ENCODE measurements at places on chromosomes 5 and 9.

GRCh38 chr9:81609782-81610739 lies 79.3 kb downstream of the TLE1 start:
- no peak for DNase-seq

- no peak for DNase-seq
Measured at GRCh38 chr9:34200092-34200491, 21.2 kb downstream of the UBAP1 start.

- DNase-seq = no peak
Measured at GRCh38 chr5:149172709-149173505, 31.6 kb downstream of the ABLIM3 start.

DNA sequence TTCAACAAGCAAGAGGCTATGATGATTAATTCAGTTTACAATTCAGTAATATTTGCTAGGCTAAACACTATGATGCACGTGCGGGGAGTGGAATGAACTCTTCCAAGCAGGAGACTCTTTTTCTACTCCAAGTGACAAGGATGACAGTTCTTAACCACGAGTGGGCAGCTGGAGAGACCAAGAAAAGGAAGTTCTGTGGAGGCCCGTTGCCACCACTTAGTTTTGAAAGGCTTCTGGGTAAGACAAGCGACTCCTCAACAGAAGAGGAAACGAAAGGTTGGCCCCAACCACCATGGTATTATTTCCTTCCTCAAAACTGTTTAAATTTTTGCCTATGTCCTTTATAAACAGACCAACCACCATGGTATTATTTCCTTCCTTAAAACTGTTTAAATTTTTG lies 2.8 kb downstream of the DCAF12 start:
- DNase-seq = no peak

DNA sequence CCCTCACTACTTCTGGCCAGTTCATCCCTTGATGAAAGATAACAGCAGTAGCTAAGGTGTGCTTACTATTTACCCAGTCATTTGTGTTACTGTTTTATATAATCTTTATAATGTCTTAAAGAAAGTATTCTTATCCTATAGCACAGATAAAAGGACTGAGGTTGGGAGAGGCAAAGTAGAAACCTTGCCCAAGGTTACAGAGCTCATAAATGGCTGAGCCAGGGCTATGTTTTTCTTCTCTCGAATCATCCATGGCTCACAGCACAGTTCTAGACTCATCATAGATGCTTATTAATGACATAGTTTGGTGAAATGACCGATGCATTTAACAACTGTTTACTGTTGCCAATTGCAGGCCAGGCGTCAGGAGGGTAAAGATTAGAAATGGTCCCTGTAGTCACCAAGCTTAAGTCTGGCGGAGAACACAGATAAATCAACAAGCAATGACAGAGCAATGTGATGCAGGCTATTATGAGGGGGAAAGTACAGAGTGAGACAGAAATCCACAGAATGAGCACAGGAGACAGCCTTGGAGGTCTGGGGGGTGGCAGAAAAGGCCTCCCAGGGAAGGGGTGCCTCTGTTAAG lies 65.6 kb upstream of the ZNF622 start:
- DNase-seq = no peak

DNA sequence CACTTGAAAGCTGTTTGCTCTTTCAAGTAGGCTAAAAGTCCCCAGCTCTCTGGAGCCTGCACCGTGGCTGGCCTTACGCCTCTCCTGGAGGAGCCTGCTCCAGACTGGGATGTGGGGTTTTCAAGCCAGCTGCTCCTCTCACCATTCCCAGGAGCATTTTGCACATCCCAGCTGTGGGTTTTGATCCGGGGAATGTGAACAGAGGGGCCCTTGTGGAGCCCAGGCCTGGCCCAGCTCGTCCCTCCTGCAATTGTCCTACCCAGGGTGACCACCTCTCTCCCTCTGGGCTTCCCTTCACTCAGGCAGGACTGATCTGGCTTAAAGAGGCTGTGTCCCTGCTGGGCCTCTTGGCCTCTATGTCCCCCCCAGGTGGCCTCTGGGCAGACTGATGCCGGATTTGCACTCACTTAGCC lies 32.5 kb upstream of the TIFAB start:
- DNase-seq = no peak

DNA sequence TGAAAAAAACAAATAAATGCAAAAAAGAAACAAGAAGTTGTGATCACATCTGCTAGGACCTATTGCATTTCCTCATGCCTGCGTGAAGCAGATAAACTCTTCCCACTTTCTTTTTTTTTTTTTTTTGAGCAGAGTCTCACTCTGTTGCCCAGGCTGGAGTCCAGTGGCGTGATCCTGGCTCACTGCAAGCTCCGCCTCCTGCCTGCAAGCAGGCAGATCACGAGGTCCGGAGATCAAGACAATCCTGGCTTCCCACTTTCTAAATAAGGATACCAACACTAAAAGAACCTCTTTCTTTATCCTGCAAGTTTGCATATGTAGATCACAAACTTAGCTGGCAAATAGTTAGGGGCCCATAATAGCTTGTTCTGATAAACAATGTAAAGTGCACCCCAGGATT lies 128.6 kb downstream of the ASTN2 start:
- no peak for DNase-seq

DNA sequence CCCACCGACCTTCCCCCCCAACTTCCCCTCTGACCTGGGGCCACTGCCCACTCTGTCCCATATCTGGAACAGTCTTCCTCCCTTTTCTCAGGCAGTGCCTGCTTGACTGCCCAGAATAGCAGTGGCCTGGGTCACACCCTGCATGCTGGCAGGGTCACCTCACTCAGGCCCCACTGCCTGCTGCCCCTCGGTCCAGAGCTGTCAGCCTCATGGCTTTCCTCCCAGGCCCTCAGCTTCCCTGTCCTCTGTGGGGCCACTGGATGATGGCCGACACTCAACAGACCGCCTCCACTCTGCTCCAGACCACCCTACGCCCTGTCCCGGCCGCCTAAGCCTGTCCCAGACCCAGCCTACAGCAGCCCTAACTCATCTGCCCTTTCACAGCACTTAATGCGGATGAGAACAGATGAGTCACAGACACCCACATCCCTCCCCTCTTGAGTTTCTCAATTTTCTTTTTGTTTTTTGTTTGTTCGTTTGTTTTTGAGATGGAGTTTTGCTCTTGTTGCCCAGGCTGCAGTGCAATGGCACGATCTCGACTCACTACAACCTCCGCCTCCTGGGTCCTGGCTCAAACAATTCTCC lies 5.9 kb downstream of the PNPLA7 start:
- no peak for DNase-seq

DNA sequence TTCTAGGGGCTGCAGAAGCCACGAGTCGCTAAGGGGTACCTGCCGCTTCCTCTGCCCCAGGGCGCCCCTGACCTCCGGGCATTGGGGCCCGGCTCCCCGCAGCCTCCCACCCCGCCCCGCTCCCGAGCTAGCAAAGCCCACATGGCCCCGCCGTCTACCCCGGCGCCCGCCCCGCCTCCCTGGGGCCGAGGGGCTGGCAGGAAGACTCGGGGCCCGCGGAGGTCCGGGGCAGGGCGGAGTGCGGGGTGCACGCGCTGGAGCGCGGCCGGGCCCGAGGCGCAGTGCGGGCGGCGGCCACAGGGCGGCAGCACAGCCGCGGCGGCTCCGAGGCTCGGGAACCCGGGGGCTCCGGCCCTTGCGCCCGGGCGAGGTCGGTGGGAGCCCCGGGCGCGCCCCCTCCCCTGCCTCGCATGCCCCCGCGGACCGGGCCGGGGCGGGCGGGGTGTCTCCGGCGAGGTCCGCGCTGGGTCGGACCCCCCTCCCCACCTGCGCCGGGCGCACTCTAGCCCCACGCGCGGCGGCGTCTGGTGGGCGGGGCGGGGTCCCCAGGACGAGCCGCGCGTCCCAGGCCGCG lies 6.7 kb downstream of the NRARP start:
- no peak for DNase-seq

DNA sequence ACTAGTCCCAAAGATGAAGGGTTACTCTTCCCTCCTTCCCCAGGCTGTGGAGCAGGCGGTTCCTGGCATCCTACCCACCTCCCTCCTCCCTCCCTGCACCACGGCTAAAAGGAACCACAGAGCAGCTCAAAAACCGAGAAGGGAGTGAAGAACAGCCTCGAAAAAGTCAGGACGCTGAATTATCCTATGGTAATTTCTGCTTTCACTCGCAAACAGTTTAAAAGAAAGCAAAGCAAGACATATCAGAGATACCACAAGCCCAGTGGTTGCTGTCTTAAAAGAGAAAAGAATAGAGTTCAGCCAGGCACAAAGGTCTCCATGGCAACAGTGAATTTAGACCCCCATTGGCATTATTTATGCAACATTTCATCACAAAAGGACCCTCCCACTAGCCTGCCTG lies 315.4 kb downstream of the CTNND2 start:
- DNase-seq = no peak

DNA sequence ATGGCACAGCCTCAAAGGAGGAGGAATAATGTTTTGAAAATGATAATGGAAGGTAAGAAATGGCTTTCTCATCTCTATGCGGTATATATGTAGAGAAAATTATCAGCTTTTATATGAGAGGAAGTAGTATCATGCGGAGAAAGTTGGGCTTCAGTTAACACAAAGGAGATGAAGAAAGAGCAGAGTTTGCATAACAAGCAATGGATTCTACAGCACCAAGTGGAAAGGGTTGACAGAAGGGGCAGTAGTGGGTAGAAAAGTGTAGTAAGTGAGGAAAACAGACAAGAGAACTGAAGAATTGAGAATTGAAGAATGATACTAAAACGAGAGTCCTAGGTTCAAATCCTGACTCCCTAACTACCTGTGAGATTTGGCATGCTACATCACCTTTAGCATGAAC lies 51.0 kb downstream of the GNG10 start:
- DNase-seq = no peak

- DNase-seq = no peak
Measured at GRCh38 chr5:141039517-141039916, 11.7 kb upstream of the PCDHB1 start.

DNA sequence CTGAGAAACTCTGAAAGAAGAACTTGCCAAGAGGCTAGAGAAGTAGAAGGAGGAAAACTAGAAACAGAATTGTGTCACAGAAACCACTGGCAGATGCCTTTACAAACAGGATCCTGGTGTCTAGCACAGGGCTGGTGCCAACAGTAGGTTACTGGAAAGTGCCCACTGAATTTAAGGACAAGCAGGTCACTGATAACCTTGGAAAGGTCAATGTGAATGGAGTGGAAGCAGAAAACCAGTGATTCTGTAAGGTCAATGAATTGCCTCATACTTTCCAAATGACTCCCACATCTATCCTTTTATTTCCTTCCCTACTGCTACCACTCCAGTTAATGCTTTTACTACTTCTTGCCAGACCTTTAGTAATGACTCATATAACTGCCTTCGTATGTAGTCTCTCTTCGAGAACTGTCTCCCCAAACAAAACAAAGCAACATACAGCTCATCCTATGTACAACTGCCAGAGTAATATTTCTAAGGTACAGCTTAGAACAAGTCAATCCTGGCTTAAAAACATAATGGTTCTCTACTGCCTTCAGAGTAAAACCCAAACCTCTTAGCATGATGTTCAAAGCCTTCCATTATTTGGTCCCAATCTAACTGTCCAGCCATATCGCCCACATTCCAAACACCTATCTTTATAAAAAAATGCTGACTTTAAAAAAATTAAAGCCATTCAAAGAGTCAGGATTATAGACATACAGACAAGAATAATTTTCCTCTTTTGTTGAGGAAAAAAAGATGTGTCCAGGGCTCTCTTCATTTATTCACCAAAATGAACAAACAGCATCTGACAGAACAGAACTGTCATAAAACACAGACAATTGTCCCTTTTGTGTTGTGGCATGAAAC lies 52.5 kb downstream of the NR3C1 start:
- DNase-seq = no peak

- DNase-seq = no peak
Measured at GRCh38 chr9:125744616-125745015, 2.6 kb upstream of the PBX3 start.

DNA sequence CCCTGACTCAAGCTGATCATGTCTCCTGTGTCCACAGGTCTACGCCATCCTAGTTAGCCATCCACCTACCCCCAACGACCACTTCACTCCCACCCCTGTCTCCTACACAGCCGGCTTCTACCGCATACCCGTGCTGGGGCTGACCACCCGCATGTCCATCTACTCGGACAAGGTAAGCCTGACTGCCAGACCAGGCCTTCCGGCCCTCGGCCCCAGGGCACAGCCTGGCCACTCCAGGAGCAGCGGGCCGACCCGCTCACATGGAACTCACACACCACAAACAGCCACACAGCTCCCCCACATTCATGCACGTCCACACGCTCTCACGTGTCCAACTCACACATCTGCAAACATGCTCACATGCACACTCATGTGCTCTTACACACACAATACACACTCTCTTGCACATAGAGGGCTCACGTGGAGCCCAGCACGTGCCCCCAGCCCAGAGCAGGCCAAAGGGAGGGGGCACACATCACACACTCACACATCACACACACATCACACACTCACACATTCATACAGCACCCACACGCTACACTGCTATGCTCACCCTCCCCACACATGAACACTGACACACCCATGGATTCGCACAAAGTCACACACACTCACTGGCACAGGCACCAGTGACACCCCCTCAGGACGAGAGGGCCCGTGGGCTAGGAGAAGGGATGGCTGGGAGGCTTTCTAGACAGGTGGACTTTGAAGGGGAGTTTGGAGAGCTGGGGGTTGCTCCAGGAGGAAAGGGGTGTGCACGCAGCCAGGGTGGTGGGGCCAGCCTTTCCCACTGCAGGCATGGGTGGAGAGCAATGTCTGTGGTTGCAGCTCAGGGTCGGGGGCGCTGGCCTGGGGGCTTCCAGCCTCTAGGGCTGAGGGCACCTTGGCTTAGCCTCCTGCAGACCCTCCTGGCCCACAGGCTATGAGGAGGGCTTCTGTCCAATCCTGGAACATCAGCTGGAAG lies 3.3 kb downstream of the GRIN1 start:
- DNase-seq = no peak

DNA sequence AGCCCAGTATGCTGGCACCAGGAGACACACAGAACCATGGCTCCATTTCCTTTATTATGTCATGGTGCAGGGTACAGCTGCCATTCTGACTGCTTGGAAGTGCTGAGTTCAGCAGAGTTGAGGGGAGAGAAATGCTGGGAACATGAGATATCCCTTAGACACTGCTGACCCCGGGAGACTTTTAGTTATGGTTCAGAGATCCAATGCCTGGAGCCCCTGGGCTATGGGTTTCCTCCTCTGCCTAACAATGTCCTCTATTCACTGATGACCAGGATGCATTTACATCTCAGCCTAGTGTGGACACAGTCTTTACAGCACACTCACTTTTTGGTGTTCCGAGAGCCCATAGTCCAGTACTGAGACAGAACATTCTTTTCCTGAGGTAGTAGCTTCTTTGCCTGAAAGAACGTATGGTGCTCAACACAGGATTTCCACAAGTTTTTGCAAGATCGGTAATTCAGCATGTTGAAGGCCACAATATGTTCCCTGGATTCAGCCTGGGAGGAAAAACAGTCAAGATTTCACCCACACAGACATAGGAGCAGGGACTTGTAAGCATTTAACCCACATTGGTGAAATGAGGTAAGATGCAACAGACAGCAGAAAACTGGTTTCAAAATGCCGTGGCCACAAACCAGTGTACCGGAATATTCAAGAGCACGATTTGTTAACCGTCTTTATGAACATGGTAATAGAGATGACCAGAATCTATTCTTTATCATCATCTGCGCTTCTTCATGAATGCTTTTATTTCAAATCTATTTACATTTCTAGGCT lies 71.3 kb downstream of the PTPN3 start:
- DNase-seq = no peak

- no peak for DNase-seq
Measured at GRCh38 chr9:83130541-83130940, 67.6 kb upstream of the RASEF start.
